ENCODE measurements at places on chromosomes 6 and 20. TPM values are rescaled to one million over a fixed set of nuclear protein-coding genes. Genes with fewer than 3 reads are reported as not detected.

The DDO gene
- 0.67 TPM for total RNA-seq

The RAD21L1 gene
- 0.59 TPM for total RNA-seq

GRCh38 chr6:131532580-131533039 is 40.4 kb upstream of the ARG1 start:
- peak; percentile 15 for DNase-seq

DNA sequence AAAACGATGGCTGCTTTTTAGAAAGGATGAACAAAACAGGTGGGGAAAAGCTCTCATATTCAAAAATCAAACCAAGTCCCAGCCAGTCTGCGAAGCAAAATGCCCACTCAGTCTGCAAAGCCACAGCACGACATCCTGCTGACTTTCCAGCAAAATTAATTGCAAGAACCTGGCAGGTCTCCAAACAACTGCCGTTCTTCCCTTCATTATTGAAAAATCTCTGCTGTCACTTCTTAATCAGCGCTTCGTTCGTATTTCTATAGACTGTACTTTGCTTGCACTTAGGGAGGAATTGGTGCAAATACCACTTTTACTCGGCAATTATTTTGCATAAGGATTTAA is 222.4 kb downstream of the CBLN4 start:
- no peak for DNase-seq

Data from HT1080 (cell line).